T-helper 9 cell (primary cell): ENCODE measurements at places on chromosomes 1 and 21.

DNA sequence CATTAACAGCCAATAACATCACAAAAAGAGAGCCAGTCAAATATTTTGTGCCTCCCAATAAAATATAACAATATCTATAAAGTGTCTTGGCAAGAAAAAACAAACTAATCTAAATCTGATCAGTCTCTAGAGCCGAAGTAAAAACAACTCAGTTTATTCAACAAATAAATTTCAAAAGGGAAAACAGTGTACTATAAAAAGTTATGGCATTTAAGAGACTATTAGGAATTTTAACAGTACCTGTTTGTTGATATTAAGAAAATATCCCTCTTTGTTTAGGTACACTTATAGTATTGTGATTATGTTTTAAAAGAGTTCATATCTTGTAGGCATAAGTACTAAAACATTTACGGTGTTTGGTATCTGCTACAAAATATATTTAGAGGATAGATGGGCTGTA lies 36.6 kb upstream of the C1orf53 start:
- DNase-seq, result no peak

DNA sequence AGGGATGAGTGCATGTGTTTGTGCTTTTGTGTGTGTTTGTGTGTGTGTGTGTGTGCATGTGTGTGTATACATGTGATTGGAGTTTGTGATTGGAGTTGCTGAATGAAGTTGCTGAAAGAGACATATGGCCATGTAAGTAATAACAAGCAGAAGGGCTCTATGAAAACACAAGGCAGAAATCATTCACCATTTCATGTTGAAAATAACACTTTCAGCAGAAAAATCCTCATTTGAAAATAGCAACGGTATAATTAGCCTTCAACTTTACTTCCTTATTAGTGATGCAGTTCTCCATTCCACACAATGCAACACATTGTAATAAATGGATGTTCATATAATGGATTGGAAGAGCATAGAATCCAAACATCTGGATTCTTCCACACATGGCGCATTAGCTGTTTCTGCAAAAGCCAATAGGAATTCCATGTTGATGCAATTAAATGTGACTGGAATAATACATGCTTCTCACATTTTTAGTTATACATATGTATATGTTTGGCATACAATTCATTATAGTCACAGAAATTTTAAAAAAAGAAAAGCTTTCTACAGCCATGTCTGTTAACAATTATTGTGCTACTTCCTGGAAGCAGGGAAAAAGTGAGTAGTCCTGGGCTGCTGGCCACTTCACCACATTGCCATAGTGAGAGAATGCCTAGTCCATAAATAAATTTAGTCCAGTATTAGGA lies 538.0 kb downstream of the LTN1 start:
- no peak for DNase-seq

DNA sequence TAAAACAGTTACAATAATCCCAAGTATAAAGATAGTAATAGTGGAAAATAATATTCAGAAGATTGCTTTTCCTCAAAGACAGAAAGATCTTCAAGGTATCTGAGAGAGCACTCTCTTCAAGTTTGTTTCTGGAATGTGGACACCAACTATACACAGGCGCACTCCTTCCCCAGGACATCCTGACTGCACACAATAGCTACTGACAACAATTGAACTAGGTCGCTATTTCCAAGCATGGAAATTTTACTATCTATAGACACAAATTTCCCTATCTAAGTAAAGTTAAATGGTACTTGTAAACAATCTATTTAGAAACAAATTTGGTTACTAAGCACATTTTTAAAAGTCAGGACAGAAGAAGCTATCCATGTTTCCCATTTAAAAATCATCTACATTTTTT lies 19.1 kb downstream of the ARHGAP29 start:
- no peak for DNase-seq

DNA sequence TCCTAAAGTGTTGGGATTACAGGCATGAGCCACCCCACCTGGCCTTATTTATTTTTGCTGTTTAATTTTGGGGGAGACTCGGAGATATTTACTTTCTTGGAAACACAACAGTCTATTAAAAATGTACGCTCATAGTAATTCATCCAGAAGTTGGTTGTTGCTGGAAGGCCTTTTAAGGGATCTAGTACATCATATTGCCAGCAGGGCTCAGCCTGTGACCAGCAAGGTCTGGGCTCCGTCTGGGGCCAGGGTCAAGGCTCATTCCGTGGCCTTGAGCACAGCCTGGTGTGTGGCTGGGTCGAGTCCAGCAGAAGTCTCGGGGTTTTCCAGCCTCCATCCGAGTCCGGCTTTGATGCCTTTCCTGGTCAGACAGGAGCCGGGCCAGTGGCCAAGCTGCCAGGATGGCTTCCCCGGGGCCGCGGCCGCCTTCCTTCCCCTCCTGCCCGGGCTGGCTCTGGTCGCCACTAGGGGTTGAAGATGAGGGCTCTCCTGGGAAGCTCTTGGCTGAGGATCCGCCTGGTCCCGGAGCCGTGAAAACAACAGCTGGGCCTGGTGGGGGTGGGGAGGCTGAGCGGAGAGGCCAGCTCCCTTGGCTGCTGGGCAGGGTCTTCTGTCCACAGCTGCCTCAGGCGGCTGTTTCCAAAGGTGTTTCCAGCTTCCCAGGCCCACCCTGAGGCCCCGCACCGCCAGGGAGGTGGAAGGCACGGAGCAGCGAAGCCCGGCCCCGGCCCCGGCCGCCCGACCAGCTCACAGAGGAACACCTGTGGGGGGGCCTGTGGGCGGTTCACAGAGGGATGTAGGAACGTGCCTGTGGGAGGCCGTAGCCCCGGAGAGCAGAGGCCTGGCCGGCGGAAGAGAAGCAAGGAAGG lies 5.1 kb upstream of the VWA1 start:
- no peak for DNase-seq

DNA sequence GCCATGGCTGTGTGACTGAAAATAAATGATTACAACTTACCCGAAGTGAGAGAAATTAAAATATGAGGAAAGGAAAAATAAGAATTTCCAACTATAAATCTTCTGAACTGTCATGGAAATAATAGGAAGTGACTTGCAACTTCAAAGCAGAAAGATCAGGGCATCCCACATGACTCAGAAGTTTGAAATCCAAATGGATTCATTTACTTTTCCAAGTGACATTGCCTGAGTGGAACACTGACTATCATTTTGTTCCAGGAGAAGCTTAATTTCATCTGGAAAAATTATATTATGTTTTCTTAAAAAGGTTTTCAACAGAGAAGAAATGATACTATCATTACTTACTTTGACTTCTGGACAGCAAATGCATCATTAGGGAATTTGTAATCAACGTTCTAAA lies 110.8 kb downstream of the GREM2 start:
- DNase-seq, result no peak

GRCh38 chr21:38377165-38378088 lies 120.6 kb downstream of the KCNJ15 start:
- DNase-seq, result no peak

GRCh38 chr1:194281376-194281775 lies 1095.0 kb upstream of the B3GALT2 start:
- no peak for DNase-seq

DNA sequence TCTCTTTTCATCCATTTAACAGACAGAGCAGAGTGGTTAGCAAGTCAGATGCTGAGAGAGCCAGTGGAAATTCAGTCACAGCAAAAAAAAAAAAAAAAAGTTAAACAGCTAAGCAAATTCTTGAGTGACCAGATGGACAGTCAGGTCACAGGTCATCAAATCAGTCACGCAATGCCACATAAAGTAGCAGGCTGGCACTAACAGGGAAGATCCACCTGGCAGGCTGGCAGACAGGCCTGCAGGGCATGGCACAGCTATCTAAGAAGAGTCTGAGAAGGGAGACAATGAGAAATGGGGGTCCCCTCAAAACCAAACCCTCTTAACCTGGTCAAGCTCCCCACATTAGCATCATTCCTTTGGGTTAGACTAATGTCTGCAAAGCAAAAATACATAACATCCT lies 371.9 kb downstream of the TTLL7 start:
- DNase-seq, result no peak

GRCh38 chr1:230176871-230177411 lies 109.9 kb downstream of the GALNT2 start:
- DNase-seq, result no peak

GRCh38 chr21:35658242-35658641 lies 402.1 kb downstream of the SETD4 start:
- DNase-seq, result no peak

DNA sequence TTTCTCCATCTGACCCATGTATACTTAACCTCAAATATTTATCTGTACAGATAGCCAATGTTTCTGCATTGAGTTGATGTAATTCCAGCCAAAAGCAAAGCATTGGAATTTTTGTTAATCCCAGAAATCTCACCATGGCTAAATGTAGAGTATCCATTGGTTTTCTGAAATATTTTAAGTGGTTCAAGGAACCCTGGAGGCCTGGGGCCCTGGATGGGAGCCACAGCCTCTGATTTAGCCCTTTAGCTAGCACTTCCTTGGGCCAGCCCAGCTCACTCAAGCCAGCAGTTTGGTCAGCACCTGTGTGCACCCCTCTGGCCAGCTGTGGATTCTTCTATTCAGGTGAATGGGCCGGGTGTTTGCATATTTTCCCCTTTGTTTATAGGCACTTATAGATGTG lies 18.8 kb upstream of the EPS8L3 start:
- DNase-seq, result no peak

- no peak for DNase-seq
Observed at GRCh38 chr1:192627901-192628300, 8.0 kb upstream of the RGS13 start.

DNA sequence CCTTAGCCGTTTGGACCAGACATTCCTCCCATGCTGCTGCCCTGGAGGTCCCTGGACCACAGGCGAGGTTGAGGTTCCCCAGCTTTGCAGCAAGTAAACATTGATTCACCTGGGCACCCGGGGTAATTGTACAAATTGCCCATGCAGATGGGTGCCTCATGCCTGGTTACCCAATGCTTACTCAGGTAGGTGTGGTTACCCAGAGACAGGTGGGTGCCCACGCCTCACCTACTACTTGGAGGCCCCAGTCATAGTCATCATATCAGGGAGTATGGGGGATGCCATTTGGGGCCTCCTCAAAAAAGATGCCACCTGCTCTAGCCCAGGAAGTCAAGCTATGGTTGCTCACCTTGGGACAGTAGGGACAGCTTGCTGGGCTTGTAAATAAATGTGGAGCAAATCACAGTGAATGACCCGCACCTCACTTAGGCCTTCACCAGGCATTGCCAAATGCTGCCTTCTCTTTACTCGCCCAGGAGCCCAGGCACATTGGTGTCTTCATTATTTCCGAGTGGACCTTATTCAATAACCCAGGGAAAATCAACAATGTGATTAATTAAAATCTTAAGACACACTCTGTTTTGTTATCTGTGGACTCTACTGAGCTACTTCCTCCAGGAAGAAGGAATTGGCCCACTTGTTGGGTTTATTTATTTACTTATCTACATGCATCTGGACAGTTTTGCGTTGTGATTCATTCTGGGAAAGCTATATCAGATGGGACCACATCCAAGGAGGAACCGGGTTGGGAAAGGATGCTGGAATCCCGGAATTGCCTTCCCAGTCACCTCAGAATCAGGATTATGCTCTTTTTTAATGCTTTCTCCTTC lies 35.6 kb upstream of the GRHL3 start:
- no peak for DNase-seq

DNA sequence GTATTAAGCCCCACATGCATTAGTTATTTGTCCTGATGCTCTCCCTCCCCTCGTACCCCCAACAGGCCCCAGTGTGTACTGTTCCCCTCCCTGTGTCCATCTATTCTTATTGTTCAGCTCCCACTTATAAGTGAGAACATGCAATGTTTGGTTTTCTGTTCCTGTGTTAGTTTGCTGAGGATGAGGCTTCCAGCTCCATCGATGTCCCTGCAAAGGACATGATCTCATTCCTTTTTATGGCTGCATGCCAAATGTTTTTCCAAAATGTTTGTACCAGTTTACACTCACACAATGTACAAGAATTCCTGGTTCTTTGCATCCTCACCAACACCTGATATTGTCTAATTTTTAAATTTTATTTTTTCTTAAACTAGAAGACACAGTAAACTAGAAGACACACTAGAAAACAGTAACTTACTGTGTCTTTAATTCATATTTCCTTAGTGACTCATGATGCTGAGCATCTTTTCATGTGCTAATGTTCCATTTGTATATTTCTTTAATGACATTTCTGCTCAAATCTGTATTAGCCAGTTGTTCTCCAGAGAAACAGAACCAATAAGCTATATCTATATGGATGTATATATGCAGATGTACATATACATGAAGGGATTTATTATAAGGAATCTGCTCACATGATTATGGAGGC lies 19.4 kb upstream of the USP1 start:
- no peak for DNase-seq

DNA sequence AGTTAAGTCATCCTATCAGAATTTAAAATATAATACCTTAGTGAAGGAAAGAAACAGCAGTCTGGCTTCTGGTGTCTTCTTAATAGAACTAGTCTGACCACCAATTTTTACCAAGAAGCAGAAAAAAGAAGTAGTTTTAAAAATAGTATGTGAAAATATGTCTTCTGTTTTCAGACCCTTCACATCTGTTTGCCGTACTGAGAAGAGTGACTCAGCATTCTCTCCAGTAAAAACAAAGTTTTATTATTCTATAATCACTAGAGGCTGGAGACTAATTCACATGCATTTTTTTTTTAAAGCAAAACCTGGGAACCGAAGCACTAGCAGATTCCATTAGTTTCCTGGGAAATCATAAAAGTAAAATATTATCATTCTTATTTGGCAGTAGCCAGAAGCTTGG lies 163.8 kb downstream of the COL24A1 start:
- no peak for DNase-seq

DNA sequence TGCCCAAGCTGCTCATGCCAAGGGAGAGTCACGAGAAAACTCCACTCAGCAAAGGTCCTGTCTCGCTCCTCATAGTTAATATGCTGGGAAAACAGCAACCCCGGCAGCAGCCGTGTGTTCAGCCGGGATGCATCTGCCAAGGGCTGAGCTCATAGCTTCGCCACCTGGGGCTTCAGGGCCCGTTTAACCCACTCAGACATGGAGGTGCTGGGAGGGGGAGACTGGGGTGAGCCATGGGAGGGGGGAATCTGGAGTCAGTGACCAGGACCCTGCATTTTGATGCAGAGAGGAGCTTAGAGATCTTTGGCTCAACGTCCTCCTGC lies 283.4 kb downstream of the PTPRU start:
- DNase-seq, result no peak

DNA sequence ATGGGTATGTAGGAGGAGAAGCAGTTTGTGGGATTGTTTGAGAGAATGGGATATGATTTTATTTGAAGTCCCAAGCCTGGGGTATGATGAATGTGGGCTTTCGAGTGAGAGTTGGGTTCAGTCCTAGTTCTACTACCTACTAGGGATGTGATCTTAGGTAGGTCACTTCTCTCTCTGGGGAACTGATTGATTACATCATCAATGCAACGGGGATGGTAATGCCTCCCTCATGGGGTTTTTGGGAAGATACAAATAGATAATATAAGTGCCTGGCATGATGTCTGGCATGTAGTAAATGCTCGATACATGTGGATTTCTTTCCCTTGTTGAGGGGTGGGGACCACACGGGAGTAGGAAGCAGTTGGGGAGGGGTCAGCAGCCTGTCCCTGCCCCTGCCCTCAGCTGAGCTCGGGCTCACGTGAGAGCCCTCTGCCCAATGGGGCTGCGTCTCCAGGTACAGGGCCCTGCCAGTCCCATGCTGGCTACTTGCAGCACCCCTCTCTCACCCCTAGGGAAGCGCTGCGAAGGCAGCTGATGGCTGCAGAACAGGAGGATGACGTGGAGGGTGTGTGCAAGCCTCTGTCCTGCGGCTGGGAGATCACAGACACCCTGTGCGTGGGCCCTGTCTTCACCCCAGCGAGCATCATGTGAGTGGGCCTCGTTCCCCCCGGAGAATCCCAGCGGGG lies 38.7 kb downstream of the AZIN2 start:
- no peak for DNase-seq

GRCh38 chr1:176017722-176018121 lies 189.4 kb downstream of the COP1 start:
- no peak for DNase-seq

- DNase-seq, result no peak
Observed at GRCh38 chr1:38097284-38097898, 50.8 kb upstream of the POU3F1 start.
